NCI-H1417 (cell line): ENCODE measurements at places on chromosomes 5 and 9.

GRCh38 chr9:108489567-108489966, 366.2 kb downstream of the ACTL7B start:
- no peak for DNase-seq

- no peak for DNase-seq
These were observed 253.9 kb downstream of the SH3GL2 start for GRCh38 chr9:17832812-17833211.

DNA sequence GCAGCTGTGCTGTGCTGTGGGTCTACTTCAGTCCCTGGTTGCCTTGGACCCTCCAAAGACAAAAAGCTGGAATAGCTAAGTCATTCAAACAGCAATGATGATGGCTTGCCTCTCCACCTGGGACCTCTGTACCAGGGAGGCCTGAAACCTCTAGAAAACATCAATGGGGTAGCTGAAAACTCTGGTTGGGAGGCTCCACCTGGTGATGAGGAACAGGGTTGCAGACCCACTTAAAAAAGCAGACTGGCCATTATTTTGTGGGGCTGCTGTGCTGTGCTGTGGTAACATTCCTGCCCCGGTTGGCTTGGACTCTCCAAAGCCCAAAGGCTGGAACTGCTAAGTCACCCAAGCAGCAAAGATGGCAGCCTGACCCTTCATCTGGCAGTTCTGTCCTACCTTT, 839.3 kb upstream of the ARRDC3 start:
- peak; percentile 6 for DNase-seq

DNA sequence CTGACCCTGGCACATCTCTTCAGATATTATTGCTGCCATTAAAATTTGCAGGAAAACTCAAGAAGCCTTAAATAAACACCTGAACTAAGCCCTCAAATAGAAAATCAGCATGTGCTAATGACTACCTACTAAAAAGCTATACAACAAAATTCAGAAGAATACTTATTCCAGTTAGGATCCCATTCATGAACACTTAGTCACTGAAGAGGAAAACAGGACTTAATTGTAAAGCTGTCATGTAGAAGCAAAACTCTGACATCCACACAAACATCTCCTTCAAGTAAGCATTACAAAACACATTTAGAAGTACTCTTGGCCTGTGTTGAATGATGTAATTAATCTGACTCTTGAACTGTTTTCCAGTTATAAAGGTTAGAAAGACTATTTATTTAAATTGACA, 19.9 kb downstream of the ELL2 start:
- no peak for DNase-seq

- DNase-seq: no peak
These were observed 118.2 kb downstream of the BOD1 start for GRCh38 chr5:173498286-173498685.

GRCh38 chr5:121105921-121106320, 641.8 kb downstream of the PRR16 start:
- DNase-seq: no peak

- peak; percentile 59 for DNase-seq
These were observed 77.3 kb upstream of the ITGA1 start for GRCh38 chr5:52710310-52710971.

- DNase-seq: no peak
These were observed 180.7 kb upstream of the PTGER4 start for GRCh38 chr5:40499007-40499406.

DNA sequence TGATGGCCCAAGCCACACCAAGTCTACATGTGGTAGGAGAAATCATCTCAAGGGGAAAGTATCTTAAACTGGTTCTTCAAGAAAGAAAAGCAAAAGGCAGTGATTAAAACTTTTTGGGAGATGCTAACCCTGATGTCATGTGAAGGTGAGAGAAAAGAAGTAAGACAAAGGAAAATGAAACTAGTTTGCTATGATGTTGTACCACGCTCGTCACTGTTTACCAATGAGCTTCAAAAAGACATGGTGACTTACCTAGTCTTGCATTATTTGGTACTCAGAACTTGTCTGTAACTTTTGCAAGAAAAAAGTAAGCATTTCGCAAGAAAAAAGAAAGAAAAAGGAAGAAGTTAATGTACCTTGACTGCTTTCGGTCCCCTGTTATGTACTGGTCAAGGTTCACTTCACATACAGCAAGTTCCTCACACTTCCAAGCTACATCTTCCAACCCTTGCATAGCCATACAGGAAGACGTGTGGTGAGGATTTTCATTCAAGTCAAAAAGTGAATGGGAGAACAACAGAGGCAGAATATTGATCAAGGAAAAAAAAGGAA, 739.3 kb downstream of the NR2F1-AS1 start:
- DNase-seq: no peak

- no peak for DNase-seq
These were observed 246.2 kb downstream of the MAN2A1 start for GRCh38 chr5:109935833-109936490.

DNA sequence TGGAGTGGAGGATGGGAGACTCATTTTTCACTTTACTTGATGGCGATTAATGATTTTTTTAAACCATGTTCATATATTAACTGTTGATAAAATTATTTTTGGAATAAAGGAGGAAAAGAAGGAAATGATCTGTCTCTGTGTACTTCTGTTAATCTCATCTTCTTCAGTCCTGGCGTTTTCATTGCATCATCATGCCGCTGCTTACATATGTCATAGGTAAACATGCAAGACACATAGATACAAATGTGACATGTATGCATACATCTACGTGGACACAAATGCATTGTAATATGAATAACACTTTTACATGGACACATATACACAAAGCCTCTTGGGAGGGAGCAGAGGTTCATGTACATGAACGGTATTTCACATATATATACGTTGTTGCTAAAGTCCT, 10.0 kb downstream of the TMEM174 start:
- no peak for DNase-seq

DNA sequence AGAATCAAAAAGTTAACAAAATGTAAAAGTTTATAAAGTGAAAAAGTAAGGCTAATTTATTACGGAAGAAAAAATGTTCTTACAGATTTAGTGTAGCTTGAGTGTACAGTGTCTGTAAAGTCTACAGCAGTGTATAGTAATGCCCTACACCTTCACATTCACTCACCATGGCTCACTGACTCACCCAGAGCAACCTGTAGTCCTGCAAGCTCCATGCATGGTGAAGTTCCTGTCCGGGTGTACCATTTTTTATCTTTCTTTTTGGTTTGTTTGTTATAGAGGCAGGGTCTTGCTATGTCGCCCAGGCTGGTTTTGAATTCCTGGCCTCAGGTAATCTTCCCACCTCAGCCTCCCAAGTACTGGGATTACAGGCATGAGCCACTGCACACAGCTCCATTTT, 93.6 kb downstream of the MED27 start:
- no peak for DNase-seq

DNA sequence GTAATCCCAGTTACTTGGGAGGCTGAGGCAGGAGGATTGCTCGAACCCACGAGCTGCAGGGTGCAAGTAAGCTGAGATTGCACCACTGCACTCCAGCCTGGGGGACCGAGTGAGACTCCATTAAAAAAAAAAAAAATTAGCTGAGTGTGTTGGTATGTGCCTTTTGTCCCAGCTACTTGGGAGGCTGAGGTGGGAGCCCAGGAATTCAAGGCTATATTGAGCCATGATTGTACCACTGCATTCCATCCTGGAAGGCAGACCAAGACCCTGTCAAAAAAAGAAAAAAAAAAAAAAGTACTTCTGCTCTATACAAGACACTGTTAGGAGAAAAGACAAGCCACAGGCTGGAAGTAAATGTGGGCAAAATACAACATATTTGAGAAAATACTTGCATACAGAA, 68.5 kb upstream of the FBXW11 start:
- DNase-seq: no peak

DNA sequence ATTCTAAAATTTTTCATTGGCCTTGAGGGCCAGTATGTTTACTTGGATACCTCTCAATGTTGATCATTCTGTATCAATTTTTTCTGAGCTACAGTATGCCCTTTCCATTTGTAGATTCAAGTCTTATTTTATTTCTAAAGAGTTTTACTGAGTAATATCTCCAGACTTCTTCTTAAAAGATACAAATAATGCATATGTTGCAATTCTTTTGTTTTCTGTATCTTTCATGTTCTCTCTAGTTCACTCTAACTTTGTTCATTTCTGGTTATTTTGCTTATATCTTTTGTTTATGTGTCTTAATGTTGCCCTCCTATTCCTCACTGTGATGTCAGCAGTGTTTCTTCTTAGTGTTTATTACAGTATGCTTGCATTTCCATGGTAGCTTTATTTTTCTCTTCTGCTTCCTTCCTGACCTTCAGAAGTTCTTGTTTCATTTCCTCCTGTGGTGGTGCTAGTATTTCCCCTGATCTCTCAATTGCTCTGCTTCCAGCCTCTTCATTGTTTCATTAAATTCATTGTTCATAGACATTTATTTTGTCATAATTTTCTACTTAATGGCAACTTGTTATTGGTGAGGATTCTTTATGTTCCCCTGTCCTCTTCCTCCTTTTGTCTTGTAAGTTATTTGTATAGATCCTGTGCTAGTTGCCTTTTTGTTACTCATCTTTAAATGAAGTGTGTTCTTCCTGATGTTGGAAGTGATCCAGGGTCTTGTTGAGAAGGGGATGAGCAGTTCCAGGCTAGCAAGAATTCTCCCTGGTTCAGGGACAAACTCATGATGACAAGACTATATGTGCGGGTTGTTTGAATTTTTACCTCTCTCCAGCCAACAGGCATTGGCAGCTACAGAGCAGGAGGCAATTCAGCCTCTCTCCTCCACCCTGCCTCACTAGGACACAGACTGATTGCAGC, 160.8 kb downstream of the DEPDC1B start:
- no peak for DNase-seq

- DNase-seq: peak; percentile 96
These were observed at the start of gene ABITRAM for GRCh38 chr9:108934323-108934893. ABITRAM (plus strand) TSS chr9:108934400; CDS start chr9:108934487, 87 bp downstream.

DNA sequence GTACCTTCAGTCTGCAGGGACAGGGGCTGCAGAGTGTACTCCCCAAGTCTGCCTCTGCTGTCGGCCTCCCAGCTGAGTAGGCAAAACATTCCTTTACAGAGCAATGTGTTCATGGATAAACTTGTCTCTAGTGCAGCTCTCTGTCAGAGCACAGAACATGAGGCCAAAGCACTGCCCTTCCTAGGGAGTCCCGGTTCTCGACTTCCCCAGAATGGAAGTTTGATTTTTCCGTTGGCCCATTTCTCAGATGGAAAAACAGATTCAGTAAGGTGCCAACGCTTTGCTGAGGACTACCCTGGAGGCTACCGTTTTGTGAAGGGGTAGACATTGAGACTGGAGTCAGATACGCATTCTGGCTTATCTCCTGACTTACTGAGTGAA, 422 bp upstream of the TRIM32 start:
- no peak for DNase-seq

GRCh38 chr5:96058084-96058483, 96.4 kb upstream of the ELL2 start:
- no peak for DNase-seq

GRCh38 chr9:15824310-15824709, 271.5 kb downstream of the CCDC171 start:
- DNase-seq: no peak

DNA sequence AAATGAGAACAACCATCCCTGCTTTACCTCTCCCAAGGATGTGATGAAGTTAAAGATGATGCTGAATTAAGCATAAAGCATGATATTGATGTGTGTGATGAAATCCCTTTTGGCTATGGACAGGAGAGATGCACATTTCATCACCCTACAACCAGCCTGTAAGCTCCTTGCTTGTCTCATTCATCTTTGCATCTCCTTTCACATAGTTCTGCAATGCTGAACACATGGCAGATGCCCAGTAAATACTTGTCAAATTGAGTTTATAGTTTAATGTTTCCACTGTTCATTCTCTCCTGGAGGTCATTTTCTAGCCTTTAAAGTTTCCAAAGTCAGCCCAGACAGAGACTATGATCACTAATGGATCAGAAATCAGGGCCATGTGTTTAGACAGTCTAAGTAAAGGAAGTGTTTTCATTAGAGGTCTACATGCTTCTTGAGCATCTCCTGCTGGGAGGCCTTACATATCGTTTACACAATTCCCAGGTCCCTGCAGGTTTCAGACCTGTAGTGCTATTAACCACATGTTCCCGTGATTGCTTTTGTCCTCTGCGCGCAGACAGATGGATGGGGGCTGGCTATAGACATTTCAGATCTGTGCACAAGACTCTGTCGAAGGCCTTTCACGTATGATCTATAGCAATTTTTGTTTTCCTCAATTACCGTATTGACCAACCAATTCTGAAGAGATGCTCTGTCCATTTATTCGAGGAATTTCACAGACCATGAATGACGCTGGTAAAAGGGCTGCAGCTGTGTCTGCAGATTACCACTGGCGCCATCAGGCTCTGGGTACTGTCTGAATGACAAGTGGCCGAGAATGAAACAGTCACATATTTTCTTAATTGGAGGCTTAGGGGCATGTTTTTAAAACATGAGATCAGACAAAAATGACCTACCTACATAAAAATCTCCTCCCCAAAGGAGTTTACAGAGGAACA, 49.0 kb upstream of the CKMT2 start:
- peak; percentile 91 for DNase-seq

DNA sequence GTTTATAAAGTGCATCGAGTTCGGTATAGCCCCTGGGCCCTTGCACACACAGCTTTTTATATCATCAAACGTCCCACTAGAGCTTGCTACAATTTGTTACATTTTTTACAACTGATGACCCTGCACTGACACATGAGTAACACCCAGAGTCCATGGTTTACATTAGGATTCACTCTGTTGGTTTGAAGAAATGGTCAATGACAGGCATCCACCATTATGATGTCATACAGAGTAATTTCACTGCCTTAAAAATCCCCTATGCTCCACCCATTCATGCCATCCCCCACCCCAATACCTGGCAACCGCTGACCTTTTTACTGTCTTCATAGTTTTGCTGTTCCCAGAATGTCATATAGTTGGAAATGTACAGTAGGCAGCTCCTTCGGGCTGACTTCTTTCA, 130.2 kb downstream of the MED10 start:
- no peak for DNase-seq

GRCh38 chr5:14174230-14174636, 31.1 kb downstream of the TRIO start:
- no peak for DNase-seq

GRCh38 chr5:51194671-51195070, 188.6 kb upstream of the ISL1 start:
- DNase-seq: peak; percentile 76

- no peak for DNase-seq
These were observed 112.2 kb downstream of the MARCHF11 start for GRCh38 chr5:16067415-16067814.

DNA sequence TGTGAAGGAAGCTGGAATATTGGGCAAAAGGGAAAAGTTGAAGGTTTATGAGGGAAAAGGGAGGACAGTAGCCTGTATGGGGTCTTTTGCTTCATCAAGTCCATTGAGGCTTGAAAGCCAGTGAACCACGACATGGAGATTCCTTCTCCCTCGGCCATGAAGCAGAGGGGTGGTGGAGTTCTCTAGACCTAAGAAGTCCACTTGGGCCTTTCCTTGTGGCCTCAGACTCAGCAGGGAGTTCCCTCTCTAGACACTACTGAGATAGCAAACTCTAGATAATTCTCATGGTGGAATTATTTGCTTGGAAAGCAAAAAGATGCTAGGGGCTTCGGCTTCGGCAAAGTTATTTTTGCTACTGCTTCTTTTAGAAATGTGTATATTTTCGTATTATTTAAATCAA, 78.5 kb downstream of the FOXD1 start:
- no peak for DNase-seq

- no peak for DNase-seq
These were observed 81.7 kb downstream of the HMHB1 start for GRCh38 chr5:143893638-143894037.

GRCh38 chr9:83956436-83957247, 23.4 kb downstream of the HNRNPK start:
- peak; percentile 92 for DNase-seq
